ENCODE measurements at places on chromosomes 2 and 18.
A peak's percentile ranks its signal among the peaks of the same experiment; 100 is the strongest.

DNA sequence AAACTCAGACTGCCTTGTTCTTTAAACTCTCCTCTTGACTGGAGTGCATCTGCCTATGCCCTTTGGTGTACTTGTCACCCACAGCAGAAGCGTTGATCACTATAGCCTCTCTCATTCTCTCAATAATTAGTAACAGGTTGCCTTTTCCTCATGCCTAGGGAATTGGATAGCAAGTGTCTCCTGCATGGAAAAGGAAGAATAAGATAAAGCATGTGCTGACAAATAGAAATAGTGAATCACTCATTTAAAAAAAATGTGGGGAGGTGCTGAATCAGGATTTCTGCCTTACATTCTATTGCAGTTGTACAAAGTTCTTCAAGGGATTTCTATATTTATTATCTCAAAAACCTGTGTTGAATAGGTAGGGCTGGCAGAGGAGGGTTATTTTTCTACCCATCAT lies 323.0 kb downstream of the TXNL1 start:
- DNase-seq = no peak

DNA sequence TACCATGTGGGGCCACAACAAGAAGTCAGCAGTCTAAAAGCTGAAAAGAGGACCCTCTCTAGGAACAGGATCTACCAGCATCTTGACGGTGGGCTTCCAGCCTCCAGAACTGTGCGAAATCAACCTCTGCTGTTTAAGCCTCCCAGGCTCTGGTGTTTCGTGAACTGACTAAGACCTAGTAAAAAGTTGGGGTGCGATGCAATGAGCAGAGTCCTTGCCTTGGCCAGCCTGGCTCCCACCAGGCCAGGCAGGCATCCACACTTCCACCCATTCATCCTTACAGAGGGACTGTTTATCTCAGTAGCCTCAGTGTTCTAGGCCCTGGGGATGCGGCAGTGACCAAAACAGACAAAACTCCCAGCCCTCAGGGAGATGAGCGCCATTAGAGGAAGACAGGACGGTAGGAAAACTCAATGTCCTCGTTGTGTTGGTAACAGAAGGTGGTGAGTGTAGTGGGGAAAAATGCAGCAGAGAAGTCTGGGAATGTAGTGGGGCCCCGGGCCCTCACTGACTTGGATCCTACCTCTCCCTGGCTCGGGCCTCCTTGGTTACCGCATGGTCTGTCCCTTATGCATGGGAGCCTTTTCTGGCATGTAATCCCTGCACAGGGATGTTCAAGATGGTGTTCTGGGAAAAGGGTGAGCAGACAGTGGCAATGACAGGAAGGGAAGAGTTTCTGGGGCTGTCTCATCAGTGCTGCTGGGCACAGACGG lies 271.8 kb upstream of the HS6ST1 start:
- DNase-seq = no peak

DNA sequence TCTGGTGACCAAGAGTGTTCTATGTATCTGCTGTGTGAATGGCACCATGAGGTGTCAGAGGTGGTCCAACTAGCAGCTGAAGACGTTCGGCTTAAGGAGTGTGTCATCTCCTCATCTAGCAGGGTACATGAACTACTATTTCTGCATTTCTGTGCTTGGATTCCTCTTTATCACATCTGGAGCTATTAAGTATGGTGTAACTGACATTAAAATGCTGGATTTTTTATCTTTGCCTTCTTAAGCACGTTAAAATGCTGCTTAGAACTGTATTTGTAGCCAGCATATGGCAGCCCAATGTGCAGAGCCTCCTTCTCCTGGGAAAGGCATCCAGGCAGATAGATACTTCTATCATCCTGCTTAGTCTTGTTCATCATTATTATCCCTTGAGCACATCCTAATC lies 409.3 kb upstream of the MMADHC start:
- DNase-seq = no peak

DNA sequence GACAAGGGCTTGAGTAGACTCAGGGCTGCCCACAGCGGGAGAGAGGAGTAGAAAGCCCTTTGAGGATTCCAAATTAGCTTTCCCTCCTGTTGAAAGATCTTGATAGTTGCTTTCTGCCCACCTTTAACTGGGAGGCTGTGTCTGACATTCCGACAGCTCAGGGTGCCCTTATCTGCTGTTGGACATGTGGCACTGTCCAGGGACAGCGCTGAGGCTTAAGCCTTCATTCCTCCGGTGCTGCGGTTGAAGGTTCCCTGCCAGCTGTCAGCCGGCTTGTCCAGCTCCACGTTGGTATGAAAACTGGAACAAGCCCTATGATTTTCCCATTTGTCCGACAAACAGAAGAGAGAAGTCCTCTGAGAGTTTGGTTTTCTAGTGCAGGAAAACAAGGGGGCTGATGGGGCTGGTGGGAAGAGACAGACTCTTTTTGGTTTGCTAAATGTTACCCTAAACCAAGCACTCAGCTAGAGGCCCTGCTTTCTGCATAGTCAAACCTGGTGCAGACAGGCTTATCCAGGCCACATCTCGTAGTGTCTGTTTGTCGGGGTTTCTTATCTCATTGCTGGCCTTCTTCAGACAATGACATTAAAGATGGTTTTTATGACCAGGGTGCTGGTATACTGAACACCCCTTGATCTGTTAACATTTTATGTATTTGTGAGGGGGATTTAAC lies 24.5 kb downstream of the GREB1 start:
- DNase-seq = no peak

GRCh38 chr2:240511351-240512108 lies 46.3 kb downstream of the ANKMY1 start:
- no peak for DNase-seq

- no peak for DNase-seq
These were observed 910.8 kb upstream of the CDH2 start for GRCh38 chr18:29087616-29088246.

DNA sequence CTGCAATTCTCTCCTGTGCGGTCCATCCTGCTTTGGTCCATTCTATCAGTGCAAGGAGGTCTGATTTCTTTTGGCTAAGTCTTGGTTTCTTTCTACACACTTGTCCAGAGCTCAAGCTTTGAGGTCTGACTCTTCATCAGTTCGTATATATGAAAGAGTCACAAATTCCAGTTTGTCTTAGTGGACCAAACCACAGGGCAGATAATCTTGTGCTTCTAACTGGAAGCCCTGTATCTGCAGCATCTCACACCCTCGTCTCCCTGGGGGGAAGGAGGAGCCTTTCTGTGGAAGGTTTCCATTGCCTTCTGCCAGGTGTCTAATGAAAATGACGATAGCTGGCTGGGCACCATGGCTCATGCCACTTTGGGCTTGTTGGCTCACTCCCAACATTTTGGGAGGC lies 148.5 kb downstream of the SPP2 start:
- no peak for DNase-seq

DNA sequence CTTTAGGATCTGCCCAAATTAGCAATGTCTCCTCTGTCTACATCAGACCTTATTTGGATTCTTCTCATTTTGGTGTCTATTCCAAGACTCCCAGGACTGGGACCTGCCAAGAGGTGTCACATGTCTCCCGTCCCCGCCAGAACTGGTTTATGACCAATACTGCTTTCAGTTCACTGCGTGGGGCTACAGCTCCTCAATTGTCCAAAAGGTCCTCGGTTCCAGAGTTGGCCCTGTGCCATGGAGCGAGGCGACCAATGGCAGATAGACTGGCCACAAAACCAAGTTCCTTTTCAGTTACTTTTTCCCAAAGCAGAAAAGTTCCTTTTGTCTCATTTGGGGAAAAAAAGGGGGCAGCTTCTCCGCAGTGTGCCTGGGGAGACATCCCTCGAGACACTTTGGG lies 144.1 kb upstream of the ZNF236 start:
- no peak for DNase-seq

DNA sequence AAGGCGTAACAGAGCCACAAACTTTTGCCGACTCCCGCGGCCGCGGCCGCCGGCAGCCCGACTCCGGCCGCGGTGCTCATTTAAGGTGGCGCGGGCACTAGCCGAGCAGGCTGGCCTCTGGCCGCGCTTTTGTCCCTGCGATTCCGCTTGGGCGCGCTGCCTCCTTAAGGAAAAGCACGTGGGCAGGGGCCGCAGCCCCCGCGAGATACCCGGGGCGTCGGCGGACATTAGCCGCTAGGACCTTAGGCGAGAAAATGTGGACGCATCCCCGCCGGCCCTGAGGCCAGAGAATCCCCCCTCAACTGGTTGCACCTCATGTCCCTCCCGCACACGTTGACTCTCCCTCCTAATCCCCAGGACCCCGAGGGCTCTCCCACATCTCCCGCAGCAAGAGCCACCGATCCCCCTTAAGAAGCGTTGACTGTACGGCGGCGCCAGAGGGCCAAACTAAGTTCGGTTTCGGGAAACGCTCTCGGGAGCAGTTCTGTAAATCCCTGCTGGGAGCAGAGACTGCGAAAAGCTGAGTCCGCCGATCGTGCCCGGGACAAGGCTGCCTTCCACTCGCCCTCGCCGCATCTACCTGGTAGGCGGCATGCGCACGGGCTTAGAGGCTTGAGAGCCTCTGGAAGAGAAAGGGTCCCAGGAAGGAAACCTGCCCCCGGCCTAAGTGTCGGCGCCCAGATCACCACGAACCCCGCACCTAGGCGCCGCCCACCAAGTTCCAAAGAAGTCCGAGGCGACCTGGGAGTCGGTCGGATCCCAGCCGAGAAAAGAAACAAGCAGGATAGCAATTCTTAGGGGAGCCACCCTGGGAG lies 1.8 kb upstream of the SATB2 start:
- DNase-seq = peak; percentile 69

DNA sequence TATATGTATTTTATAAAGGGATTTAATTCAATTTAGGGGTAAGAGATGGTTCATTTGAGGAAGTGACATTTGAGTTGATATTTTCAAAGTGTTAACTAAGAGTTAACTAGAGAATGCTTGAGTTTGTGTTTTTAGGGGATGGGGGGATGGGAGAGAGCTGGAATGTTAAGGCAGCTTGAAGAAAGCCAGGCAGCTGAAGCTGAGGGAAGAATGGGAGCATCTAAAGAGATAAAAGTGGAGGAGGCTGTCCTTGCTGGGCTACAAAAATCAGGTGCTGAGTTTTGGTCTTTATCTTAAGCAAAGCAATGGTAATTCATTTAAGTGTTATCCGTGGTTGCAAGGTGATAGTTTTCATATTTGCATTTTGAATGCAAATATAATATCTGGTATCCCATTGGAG lies 9.2 kb downstream of the CHST9 start:
- no peak for DNase-seq

GRCh38 chr2:9217838-9218770 lies 11.5 kb downstream of the ASAP2 start:
- DNase-seq = no peak

GRCh38 chr2:207768168-207768865 lies 1.4 kb downstream of the FZD5 start:
- no peak for DNase-seq

DNA sequence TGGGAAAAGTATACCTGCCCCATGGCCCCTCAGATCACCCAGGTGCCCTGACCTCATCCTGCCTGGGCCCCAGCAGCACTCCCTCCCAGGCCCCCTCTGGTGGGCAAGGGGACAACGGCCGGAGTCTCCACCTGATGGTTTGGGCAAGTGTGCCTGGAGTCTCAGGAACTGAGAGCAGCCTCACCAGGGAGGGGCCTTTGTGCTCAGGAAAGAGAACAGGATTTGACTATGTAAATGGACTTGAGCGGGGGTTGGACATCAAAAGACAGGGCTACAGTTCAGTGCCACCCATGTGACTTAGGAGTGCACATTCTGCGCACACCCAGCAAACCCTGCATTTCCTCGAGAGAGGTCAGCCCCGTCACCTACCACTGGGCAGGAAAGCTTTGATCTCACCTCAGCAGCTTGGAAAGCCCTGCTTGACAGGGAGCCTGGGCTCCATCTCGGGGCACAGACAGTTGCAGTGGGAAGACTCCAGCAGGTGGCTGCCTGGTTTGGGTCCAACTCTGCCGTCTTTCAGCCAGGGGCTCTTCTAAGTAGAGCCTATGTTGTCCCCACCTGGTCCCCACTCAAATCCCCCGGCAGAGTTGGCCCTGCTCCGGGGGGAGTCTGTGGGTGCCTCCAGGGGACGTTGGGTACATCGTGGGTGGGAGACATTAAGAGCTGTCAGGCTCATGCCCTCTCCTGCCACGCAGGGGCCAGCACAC lies 3.3 kb downstream of the INPP5D start:
- no peak for DNase-seq

- DNase-seq = no peak
These were observed 157.1 kb downstream of the PRPF40A start for GRCh38 chr2:152560166-152560565.

GRCh38 chr2:170817093-170818035 lies 677 bp downstream of the GAD1 start:
- DNase-seq = no peak

DNA sequence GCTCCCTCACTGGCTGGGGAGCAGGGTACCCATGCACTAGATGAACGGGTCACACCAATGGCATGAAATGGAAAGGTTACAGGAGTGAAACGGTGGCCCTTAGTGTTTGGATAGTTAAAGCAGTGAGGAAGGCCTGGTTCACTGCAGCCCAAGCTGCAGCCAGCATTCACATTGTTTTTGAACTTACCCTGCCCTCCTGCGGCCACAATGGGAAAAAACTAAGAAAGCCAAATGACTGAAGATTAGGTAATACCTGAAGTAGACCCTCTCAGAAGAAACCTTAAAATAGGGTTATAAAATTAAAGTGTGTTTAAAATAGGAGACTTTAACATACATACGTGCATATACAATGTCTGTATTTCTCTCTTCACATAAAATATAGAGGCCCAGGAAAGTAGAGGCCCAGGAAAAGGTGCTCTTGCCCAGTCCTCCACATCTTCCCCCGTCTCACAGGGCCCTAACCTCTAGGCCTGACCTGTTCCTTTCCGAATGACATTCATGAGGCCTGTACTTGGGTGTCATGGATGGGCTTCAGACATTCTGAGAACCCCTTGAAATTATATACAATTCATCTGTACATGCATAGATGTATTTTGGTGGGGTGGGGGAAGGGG lies 33.3 kb downstream of the DOK1 start:
- peak; percentile 39 for DNase-seq

DNA sequence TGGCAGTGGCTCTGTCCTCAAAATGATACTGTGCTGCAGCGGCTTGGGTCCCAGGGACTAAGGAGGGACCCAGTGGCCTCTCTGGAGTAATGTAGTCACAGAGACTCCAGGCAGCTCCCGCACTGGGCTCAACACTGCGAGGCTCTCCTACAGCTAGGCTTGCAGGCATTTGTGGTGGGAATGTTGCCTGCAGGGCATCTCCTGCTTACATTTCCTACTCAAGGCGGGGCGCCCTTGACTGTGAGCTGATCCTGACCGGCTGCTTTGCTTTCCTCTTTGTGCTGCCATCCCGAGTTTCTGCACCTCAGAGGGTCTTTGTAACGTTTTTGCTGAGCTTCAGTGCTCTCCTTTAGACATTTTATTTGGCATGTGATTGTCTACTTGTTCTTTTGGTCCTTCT lies 177.4 kb upstream of the FN1 start:
- no peak for DNase-seq

- peak; percentile 7 for DNase-seq
These were observed 945.0 kb upstream of the CRIM1 start for GRCh38 chr2:35410431-35411061.
